ENCODE measurements at places on chromosomes 2 and 18.
A peak's percentile ranks its signal among the peaks of the same experiment; 100 is the strongest.

GRCh38 chr2:172244419-172245130 lies 141.9 kb upstream of the DLX2 start:
- no peak for DNase-seq

DNA sequence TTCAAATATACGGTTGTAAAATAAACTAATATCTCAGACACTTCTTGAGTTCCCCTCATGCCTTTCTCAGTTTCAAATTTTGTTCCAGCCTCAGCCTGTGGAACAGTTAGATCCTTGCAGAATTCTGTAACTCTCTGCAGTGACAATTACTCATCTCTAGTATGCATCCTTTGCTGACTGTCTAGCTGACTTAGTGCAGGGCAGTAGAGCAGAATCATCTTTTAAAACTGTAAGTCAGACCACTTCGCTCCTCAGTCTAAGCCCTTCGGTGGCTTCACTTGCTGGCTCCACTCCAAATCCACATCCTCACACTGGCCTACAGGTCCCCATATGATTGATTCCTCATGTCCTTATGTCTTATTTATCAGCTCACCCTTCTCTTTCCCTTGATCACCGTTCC lies 164.1 kb upstream of the ZSWIM2 start:
- no peak for DNase-seq

GRCh38 chr2:2692599-2693389 lies 361.7 kb upstream of the MYT1L start:
- no peak for DNase-seq

DNA sequence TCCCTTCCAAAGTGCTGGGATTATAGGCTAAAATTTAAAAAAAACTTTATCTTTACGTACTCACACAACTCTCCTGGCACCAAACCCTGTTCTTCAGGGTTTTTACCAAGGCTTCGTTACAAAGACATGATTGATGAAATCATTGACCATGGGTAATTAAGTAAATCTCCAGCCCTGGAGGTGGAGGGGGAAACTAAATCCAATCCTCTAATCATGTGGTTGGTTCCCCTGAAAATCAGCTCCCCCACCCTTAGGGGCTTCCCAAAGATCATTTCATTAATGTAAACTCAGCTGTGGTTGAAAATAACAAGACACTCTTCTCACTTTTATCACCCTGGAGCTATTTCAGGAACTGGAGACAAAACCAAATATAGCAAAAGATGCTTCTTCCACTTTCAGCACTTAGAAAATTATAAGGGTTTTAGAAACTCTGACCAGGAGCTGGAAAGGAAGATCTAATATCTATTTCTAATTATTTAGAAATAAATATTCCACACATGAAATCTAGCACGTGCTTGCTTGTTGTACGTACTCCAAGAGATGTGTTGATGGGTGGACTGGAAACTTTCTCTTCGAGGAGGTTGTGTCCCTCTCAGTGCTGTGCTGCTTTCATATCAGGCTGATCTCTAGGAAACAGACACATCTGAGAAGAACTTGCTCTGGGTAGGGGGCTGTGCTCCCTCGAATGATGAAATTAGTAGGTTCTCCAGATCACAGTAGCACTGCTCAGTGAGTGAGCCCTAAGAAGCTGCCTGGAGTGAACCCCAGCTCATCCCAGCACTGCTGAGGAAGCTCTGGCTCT lies 67.2 kb downstream of the SMAD4 start:
- DNase-seq, result no peak

DNA sequence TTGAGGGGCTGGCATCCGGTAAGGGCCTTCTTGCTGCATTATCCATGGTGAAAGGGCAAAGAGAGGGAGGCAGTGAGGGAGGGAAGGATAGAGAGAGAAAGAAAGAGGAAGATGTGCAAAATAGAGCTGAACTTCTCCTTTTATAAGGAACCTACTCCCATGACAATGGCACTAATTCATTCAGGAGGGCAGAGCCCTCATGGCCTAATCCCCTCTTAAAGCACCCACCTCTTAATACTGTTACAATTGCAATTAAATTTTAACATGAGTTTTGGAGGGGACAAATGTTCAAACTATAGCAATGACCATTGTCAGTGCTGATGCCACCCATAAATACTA lies 60.2 kb downstream of the CXCR4 start:
- no peak for DNase-seq

- DNase-seq, result no peak
These were observed 54.9 kb downstream of the MRPS9 start for GRCh38 chr2:105092797-105093196.

- DNase-seq, result peak; percentile 78
These were observed 166.2 kb downstream of the TCF4 start for GRCh38 chr18:55421615-55422419.

DNA sequence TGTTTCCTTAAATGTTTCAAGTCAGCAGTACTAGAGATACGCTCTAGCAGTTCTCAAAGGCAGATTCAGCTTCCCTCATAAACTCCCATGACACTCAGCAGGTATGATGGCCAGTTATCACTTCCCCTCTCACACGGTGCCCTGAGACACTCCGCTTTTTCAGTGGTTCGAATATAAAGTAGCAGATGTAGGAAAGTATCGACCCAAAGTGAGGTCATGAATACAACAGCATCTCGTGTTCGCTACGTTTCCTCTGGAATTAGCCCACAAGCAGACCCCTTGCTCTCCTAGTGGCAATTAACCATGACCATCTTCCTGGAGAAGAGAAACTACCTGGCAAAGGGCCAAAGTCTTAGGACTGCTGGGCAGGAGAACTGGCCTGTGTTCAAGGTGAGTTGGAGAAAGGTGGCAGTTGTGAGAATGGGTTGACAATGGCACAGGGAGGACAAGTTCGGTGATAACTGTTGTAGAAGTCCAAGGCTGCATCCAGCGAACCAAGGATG lies 9.3 kb upstream of the AGBL5 start:
- no peak for DNase-seq

DNA sequence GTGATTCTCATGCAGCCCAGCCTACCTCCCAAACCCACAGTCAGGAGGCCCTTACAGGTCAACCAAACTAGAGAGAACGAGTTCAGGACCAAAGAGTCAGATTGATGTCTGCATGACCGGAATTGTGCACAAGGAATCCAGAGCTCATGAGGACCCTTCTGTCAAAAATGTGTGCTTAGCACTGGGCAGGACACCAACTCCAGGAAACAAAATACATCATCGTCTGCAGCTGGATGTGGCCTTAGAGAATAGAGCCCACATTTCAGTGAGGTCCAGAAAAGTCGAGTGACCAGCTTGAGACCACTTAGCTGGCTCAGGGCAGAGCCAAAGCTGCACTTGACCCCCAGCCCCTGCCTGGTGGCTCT lies 3.2 kb downstream of the TNS1 start:
- no peak for DNase-seq

- no peak for DNase-seq
These were observed 2116.2 kb upstream of the PIK3C3 start for GRCh38 chr18:39838831-39839230.

DNA sequence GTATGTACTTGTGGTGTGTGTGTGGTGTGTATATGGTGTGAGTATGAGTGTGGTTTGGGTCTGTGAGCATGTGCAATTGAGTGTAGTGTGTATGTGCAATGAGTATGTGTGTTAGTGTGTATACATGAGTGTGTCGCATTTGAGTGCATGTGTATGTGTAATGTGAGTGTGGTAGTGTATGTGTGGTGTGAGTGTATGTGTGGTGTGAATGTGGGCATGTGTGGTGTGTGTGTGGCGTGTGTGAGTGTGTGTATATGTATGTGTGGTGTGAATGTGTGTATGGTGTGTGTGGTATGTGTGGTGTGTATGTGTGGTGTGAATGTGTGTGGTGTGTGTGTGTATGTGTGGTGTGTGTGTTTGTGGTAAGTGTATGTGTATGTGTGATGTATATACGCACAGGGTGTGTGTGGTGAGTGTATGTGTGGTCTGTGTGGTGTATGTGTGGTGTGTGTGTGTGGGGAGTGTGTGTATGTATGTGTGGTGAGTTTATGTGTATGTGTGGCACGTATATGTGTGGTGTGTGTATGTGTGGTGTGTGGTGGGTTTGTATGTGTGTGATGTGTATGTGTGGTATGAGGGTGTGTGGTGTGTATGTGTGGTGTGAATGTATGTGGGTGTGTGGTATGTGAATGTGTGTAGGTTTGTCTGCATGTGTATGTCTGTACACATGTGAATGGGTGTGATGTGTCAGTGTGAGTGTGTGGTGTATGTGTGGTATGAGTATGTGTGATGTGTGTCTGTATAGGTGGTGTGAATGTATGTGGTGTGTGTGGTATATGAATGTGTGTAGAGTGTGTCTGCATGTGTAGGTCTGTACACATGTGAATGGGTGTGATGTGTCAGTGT lies 123.4 kb downstream of the DOCK10 start:
- no peak for DNase-seq

DNA sequence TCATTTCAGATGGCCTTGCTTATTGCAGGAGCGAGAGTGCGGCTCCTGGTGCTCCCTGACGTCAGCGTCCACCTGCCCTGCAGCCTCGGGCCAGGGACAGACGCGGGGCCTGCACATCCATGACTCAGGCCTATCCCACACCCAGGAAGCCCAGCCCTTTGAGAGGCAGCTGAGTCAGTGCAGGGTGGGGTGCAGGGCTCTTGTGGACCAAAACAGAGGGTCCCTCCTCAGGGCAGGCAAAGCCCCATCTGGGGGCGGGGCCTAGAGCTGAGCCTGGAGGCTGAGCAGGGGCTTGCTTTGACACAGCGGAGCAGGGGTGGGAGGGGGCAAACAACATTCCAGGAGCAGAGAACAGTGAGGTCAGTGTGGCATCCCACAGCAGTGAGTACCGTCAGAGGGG lies 7.7 kb upstream of the ARHGEF4 start:
- no peak for DNase-seq

GRCh38 chr2:234412726-234413125 lies 84.2 kb downstream of the ARL4C start:
- DNase-seq, result no peak

DNA sequence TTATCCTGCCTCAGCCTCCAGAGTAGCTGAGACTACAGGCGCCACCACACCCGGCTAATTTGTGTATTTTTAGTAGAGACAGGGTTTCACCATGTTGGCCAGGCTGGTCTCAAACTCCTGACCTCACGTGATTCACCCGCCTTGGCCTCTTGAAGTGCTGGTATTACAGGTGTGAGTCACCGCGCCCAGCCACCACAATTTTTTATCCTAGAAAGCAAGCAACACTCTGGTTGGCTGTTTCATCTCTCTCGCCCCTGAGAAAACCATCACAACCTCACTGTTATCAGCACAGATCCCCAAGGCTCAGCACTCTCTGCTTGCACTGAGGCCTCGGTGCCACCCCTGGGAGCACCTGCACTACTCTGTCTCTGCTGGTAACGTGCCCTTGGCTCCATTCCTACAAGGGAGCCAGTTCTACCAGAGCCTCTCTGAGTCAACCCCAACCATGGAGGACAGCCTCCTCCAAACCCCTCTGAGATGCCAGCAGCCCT lies 134.8 kb upstream of the AGAP1 start:
- DNase-seq, result no peak

DNA sequence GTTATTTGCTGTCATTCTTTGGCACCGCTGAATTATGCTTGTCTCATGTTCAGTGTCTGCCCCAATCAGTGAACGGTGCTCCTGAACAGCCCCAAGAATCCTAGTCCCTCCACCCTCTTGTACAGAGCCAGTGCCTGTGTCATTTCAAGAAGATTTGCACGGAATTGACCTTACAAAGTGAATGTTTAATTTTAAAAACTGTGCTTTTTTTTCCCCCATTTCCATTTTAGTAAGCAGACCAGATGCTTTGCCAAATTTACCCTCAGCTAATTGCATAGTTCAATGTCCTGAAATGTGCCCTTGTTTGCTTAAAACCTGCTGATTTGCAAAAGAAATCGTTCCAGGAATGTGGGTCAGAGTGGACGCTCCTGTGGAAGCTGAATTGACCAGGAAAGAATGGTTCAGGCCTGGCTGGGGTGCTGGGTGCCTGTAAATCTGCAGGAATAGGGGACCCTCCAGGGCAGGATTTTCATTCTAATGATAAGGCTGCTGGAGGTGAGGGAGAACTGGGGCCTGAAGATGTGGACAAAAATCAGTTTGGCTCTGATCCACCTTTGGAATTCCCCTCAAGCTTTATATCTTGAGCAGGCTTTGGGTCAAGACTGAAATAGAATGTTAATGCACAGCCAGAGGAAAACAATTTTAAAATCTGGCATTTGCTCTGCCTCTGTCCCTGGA lies 20.1 kb downstream of the TMEM17 start:
- no peak for DNase-seq

- DNase-seq, result no peak
These were observed 372.7 kb upstream of the ID2 start for GRCh38 chr2:8309131-8309530.

- DNase-seq, result no peak
These were observed 50.1 kb downstream of the ITGAV start for GRCh38 chr2:186639939-186640338.

- DNase-seq, result no peak
These were observed 12.8 kb upstream of the TMEM237 start for GRCh38 chr2:201656102-201656501.

- no peak for DNase-seq
These were observed 741.4 kb upstream of the LRRTM4 start for GRCh38 chr2:78263571-78263970.

DNA sequence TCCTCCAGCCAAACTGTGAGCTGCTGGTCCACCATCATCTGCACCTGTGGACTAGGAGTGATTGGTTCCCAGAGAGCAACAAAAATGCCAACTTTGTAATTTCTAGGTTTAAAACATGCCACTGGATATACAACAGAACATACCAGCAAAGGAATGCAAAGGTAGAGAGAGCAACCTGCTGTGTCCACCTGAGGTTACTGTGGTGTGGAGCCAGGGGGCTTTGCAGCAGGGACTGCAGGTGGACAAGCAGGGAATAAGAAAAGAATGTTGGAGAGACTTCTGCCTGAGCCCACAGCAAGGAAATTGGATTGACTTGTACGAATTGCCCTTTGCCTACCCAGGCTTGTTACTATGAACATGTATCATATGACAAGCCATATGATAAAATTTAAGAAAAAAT lies 345.2 kb upstream of the SPHKAP start:
- DNase-seq, result no peak

- DNase-seq, result no peak
These were observed 4.6 kb downstream of the SETBP1 start for GRCh38 chr18:44685296-44685695.

DNA sequence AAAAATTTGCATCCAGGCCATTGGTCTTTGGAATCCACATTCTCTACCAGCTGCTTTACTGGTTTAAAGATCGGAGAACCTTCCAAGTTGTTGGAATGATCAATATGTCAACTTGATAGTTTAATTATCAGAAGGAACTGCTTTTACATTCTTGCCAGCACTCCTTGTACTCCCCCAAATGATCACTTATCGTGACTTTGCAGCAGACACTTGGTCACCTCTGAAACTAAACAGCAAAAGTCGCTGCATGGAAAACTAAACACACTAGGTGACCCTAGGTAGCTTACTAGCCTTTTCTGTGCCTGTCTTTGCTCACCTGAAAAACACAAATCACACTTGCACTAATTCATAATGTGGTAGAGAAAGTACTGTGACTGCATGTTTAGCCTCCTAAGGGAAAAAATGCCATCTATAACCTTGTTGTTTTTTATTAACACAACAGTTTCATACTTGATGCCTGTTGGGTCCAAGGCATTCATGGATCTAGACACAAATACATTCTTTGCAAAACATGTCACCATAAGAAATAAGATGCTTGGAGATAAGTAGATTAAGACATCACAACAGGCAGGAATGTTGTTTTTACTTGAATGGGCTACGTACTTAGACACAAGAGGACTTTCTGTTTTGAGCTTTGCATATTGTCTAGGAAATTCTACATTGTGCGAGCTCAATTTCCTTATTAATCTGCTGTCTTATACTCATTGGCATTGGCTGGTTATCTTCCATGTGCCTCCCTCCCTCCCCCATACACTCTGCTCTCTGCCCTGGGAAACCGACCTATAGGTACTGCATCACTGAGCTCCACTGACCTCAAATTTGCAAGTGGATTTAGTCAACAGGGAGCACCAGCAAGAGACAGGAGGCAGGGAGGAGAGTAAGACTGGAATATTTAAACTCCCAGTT lies 219.1 kb upstream of the STK17B start:
- DNase-seq, result no peak
